ENCODE measurements at places on chromosomes 16 and 17.

DNA sequence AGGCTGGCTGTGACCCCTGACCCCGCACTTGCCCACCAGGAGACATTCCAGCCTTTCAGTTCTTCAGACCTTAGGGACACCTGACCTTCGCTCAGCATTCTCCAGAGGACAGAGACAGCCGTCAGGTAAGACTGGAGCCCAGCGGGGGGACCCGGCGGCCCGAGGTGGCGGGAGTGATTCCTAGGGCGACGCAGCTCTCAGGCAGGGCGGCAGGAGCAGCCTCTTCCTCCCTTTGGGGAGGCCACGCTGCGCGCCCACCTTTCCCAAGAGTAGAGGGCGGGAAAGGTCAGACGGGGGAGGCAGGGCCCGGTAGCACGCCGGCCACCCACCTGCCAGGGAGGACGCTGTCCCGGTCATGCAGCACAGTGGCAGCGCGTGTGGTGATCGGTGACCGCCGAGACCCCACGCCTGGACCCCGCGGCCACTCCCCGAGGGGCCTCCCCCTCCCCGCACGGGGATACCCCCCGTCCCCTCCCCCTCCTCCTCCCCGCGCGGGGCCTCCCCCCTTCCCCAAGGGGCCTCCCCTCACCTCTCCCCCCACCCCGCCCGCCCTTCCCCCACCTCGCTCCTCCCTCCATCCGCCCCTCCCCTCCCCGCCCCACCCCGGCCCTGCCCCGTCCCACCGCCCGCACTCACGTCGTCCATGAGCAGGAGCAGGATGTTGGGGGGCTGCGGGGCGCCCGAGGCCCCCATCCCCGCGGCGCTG, 472 bp downstream of the GALNS start:
- no peak for DNase-seq

DNA sequence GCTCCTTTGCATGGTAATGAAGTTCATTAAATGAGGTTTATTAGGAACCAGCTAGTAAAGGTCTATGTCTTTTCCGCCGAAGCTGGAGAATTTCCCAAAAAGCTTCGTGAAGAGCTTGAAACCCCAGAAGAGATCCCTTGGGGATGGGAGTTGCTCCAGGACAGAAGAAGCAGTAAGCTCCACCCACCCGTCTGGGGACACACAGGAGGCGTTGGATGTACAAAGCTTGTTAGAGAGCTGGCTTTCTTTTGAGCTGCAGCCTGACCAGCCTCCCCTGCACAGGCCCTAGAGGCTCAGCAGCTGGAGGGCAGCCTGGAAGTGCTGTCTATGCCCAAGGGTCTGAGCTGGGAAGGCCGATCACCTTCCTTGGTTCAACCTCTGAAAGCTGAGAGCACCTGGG, 147.4 kb upstream of the SDK2 start:
- no peak for DNase-seq

GRCh38 chr17:59154292-59154720, 680 bp downstream of the SKA2 start:
- peak; percentile 50 for DNase-seq

- DNase-seq, result no peak
Observed at GRCh38 chr17:64687961-64688360, 25.9 kb upstream of the SMURF2 start.

DNA sequence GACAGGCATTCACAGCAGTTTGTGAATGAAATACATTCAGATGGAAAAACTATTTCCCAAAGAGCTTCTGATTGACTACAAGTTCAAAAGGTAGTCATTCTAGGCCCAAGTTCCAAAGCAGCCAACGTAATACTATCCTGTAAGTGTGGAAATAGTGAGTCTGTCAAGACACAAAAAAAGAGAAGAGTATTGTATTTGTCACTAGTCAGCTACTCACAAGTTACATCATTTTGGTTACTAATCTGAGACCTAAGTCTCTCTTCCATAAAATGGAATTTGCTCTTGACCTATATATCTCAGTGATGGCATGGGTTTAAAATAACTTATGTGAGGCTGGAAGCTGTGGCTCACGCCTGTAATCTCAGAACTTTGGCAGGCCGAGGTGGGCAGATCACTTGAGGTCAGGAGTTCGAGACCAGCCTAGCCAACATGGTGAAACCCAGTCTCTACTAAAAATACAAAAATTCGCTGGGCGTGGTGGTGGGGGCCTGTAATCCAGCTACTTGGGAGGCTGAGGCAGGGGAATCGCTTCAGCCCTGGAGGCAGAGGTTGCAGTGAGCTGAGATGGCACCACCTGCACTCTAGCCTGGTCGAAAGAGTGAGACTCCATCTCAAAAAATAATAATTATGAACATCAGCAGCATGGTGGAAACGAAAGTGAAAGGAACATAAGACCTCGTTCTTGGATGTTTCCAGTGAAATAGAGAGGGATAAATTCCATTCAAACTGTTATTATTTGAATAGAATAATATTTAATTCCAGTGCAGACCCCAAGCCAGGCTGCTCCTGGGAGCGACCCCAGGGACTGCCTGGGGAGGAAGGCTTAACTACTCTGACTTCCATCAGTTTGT, 2.9 kb downstream of the CMC2 start:
- DNase-seq, result no peak

DNA sequence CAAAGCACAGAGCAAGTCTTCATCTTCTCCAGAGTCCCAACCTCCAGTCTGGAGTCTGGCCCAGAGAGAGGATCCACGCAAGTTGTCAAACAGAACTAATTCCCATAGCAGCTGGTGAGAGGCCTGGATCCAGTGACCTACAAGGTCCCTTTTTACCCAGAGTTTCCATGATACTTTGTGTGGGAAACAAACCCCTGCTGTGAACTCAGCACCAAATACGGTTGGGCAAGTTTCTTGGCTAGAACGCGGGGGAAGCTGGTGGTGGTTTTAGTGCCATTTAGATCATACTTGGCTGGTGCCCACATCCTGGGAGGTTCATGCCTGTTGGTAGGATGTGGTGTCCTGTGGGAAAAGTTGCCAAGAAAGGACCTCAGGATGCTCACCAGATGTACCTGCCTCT, 18.1 kb downstream of the TMC7 start:
- DNase-seq, result no peak

DNA sequence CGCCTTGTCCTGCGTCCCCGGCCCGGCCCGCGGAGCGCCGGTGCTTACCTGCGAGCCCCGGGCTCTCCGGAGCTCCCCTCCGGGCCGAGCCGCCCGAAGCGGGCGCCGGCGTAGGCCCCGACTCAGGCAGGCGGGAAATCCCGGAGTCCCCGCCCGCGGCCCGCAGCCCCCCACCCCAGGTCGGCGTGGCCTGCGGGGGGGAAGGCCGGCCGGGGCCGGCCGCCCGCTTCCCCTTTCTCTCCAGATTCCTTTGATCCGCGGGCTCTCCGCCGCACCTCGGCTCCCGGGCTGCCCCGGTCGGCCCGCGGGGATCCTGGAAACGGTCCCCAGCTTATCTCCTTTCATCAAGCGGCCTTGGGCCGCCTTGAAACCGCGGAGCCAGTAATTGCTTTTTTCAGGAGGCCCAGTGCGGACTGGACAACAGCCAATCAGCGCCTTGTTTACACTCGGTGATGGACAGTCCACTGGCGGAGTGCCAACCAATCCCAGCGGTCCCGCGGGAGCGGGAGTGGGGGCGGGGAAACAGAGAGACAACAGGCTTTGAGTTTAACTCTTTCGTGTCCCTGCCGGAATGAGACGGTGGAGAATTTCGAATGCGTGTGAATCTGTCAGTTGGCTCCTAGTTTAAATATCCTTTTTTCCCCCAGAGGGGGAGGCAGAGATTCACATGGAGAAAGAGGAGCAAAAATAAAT, 1.4 kb upstream of the BAHCC1 start:
- peak; percentile 100 for DNase-seq

- DNase-seq, result peak; percentile 76
Observed at GRCh38 chr16:56288019-56288418, 96.7 kb downstream of the GNAO1 start.

- DNase-seq, result peak; percentile 65
Observed at GRCh38 chr16:85231959-85232358, 119.7 kb upstream of the CIBAR2 start.

DNA sequence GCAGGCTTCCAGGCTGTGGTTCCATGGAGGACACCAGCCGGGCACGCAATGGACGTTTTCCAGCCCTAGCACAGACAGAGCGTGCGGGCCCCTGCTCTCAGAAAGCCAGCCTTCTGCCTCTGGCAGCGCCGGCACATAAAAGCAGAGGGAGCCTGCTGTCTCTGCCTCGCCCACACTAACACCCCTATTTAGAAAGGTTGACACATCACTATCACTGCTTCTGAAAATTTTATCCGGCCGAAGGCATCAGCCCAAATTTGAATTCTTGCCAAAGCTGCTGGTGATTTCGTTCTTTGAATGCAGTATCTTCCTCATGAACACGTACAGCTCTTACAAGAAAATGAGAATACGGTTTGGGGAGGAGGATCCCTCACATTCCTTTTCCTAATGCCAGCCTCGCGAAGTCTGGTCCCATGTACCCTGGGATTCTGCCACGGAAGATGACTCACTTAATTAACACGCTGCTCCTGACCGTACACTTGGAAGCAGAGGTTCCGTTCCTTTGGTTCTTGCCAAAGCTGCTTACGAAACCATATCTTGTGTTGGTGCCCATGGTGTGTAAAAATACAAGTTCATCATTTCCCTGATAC, 1.3 kb upstream of the RAB11FIP3 start:
- DNase-seq, result no peak

GRCh38 chr17:58615768-58616659, 75.8 kb downstream of the TEX14 start:
- no peak for DNase-seq

DNA sequence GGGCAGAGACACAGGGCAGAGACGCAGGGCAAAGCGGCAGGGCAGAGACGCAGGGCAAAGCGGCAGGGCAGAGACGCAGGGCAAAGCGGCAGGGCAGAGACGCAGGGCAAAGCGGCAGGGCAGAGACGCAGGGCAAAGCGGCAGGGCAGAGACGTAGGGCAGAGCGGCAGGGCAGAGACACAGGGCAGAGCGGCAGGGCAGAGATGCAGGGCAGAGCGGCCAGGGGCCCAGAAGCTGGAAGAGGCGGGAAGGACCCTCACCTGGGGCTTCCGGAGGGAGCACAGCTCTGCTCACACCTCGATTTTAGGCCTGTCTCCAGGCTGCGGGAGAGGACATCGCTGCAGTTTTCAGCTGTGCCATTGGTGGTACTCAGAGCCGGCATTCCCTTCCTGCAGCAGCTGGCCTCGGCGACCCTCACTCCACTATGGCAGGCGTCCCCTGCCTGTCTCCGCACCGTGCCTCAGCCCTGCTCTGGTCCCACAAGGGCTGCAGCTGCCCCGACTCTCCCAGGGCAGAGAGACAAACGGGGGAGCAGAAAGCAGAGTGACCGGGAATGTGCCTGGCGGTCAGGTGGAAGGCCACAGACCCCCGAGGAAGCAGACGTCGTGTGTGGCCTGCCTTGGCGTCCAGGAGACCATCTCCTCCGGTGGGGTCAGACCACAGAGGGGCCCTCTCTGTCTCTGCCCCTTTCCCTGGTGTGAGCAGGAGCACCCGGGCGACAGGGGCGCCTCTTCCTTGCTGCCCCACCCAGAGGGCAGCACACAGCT, 29.9 kb downstream of the SOX8 start:
- DNase-seq, result no peak

DNA sequence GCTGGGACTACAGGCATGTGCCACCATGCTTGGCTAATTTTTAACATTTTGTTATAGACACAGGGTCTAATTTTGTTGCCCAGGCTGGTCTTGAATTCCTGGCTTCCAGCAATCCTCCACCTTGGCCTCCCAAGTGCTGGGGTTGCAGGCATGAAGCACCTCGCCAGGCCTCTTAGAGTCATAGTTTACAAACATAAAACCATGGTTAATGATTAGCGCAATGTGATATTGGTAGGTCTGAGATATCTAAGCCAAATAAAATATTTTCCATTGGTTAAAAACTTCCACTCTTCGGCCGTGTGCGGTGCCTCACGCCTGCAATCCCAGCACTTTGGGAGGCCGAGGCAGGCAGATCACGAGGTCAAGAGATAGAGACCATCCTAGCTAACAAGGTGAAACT, 16.6 kb downstream of the TXNDC11 start:
- DNase-seq, result no peak

GRCh38 chr17:72512649-72513556, 392.1 kb downstream of the SOX9 start:
- DNase-seq, result peak; percentile 22

- DNase-seq, result no peak
Observed at GRCh38 chr17:1493291-1493980, 950 bp upstream of the MYO1C start.

GRCh38 chr17:45114117-45114932, 18.0 kb downstream of the PLCD3 start:
- DNase-seq, result no peak

GRCh38 chr17:901191-901950, 78.2 kb downstream of the NXN start:
- DNase-seq, result no peak

DNA sequence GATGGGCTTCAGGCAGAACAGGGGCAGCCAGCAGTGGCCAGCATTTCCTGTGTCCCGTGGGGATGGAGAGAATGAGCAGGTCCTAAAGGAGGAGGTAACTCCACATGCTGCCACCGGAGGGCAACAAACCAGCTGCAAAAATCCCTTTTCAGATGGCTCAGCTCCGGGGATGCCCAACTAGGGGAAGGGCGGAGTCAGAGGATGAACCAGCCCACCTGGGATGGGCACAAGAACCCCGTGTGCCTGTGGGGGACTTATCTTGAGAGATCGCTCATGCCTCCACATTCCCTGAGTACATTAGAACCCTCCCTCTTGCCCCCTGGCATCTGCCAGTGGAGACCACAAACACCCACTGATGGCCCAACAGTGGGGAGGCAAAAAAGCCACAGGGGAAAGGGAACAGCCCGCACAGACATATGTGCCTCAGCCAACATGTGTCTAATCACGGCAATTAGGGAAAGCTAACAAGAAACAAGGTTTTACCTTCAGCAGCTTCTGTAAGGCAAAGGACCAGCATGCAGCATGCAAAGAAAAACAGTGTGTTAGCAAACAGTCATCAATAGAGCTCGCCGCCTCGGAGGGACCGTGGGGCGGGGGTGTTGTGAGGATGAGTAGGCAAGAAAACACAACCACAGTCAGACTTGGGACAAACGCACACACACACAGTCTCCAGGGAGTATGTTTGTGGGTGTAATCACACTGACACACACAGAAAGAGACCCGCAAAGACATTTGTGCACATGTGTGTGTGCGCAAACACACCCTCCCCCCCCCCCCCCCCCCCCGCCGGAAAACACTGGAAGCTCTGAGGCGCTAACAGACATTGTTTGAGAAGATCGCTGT, 64.0 kb downstream of the MYO18A start:
- DNase-seq, result peak; percentile 25

DNA sequence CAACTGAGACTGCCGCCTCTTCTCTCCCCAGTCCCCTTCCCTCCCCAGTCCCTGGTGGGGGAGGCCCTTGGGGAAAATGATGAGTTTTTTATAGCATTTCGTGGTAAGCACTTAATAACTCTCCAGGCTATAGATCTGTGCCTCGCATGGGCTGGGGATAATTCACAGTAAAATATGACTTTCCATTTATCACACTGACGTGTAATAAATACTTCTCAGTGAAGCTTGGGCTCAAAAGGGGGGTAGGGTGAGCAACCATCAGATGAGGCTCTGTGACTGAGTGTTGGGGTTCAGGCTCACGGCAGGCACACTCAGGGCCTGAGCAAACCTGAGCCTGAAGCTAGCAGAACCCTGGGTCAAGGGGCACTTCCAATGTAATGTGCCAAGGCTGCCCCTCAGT, 101.6 kb downstream of the CCT6B start:
- DNase-seq, result no peak

Measured in NCI-H1092 (cell line).